Activated T-cell treated with anti-CD3 and anti-CD28 coated beads, Interleukin-2, amount 50 U/mL, for 48 hours (primary cell): ENCODE measurements at places on chromosomes 3 and 15.

- DNase-seq, result no peak
Observed at GRCh38 chr3:71568207-71568606, 15.3 kb downstream of the FOXP1 start.

DNA sequence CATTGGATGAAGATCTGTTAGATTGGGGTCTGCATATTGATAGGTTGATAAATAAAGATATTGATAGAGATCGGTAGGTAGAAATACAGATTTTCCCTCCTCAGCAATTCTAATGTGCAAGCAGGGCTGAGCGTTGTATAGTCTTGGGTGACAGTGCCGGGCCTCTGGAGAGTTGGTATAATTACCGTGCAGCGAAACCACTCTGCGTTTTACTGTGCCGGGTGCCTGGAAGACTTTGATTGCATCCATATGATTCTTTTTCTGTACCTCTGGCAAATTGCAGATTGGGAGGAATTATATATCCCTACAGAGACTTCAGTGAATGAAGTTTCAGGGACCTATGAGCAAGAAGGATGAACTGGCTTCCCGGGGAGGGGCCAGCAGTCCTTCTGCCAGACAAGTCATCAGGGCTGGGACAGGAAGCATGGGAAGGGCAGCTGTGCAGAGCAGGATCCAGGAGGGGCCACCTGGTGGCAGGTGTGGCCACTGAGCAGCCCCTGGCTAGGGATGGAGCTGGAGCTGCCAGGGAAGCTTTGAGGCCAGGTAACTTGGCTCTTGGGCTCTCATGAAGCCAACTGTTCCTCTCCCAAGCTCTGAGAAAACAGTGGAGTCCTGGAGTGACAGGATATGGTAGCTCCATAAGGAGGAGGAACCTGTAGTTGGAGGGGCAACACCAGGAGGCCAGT, 132.5 kb downstream of the APBA2 start:
- no peak for DNase-seq

DNA sequence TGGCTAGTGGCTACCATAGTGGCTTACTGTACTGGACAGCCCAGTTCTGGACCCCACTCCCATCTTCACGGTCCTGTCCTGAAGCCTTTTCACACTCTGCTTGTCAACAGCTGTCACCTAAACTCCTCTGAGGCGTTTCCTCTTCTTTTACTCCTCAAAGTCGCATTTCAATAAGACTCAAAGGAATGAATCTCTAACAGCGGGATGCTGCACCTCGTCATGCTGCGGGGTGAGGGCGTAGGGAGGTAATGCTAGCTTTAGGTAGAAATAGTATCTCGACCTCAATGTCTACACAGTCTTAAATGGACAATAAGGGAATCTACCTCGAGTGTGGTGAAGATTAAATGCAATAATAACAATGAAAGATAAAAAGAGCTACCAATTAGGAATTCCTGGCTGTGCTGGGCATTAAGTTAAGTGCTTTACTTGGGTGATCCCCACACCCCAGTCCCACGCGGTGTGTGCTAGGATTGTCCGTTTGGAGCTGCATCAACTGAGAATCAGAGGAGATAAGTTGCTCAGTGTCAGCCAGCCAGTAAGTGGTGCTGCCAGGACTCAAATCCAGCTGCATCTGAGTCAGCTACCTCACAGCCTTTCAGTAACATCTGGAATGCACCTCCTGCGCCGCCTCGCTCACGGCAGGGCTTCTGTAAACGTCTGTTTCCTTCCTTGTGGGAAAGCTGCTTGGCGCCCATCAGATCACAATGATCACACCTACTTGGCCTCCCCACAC, 14.0 kb downstream of the PLA2G4D start:
- peak; percentile 4 for DNase-seq

- DNase-seq, result peak; percentile 68
Observed at GRCh38 chr15:52021128-52021671, 2.2 kb downstream of the MAPK6 start.

DNA sequence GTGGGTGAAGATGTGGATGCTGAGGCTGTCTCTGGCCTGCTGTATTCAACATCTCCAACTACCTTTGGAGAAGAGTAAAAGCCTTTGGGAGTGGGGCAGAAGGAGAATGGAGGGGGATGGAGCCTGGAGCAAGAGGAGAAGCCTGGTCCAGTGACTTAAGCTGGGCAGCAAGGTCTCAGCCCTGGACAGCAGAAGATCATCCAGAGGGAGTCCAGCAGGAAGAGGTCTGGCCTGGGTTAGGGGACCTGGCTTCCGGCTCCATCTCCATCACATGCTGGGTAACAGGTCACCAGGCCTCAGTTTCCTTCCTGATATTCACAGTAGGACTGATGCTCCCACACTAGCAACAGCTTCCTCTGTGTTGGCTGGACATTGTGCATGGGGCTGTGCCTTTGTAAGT, 3.8 kb upstream of the ISL2 start:
- DNase-seq, result no peak

- DNase-seq, result no peak
Observed at GRCh38 chr3:100100425-100100824, 13.9 kb downstream of the FILIP1L start.

DNA sequence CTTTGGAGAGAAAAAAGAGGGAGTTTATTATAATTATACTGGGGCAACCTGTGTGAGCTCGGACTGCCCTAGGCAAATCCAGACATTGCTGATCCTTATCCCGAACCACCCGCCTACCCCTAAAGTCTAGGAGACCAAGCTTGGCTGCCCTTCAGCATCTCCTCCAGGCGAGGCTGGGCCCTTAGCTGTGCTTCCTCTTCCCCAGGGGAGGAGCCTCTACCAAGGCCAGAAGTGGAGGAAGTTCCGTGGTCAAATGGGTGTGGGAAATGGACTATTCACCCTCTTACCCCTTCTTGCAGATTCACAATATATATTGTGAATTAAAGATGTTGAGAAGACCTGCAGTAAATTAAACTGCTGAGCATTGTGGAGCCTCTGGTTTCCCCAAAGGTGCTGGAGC, 158.3 kb upstream of the HES1 start:
- no peak for DNase-seq

DNA sequence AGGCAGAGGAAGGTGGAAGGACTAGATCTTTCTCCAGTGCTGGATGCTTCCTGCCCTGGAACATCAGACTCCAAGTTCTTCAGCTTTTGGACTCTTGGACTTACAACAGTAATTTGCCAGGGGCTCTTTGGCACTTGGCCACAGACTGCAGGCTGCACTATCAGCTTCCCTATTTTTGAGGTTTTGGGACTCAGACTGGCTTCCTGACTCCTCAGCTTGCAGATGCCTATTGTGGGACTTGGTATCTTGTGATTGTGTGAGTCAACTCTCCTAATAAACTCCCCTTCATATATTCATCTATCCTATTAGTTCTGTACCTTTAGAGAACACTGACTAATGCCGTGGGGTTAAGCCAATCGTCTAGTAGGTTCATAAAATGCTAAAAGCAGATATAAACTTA, 8.8 kb upstream of the B3GNT5 start:
- no peak for DNase-seq

GRCh38 chr15:35720019-35720418, 174.1 kb upstream of the DPH6 start:
- no peak for DNase-seq

DNA sequence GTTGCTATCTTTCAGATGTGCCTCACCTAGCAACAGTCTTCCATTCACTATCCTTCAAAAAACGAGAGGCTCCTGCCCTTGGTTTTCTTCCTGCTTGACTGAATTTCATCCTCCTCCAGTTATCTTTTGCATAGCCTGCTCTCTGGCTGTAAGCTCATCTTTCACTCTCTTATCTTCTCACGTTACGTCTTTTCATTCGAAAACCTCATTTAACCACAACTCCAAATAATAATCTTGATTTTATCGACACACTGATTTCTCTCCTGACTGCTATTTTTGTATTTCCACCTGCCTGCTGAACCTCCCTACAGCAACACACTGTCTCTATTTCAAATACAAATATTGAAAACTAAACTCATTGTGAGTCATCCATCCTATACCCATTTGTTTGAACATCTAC, 230.7 kb upstream of the TMC3 start:
- no peak for DNase-seq

DNA sequence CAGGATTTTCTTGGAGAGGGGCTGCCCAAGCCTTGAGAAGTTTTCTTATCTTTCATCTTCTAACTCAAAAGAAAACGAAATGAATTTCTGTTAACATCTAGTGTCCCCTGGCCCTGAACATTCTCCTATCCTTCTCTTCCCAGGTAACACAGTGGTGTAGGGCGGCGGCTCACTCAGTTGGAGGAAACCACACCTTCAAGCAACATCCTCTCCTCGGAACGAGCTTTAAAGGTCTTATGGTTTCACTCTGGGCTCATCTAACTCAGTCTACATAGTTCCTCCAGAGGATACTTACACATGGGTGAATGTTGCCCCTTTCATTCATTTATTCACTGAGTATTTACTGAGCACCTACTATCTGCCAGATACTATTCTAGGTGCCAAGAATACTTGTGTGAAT, 31.0 kb upstream of the KLHL6 start:
- DNase-seq, result no peak

DNA sequence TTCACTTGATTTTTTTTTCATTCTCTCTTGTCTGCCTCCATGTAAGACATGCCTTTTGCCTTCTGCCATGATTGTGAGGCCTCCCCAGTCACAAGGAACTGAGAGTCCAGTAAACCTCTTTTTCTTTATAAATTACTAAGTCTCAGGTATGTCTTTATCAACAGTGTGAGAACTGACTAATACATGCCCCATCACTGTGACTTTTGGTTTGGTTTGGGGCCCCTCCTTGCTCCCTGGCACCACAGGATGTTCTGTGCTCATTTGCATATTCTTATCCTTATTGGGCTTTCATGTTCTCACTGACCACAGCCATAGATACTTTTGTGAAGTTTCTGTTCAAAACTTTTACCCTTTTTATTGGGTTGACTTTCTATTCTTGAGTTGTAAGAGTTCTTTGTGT, 3.8 kb upstream of the PRR20G start:
- DNase-seq, result no peak

DNA sequence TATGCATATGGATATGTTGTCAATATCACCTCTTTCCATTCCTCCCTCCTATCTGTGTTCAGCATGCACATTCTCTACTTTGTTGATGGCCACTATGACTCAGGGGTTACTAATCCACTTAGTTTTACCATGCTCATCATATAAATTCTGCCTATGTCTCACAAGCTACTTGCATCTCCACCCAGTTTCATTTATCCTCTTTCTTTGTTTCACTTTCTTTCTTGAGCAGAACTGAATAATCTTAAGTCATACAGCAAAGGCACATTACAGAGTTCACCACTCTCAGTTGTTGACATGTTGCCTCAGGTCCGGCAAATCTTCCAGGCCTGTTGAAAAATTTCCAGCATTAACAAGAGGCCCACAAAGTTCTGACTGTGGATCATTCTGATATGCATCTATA, 71.5 kb downstream of the SSR3 start:
- DNase-seq, result peak; percentile 25

GRCh38 chr3:159266779-159267178, 464.9 kb downstream of the MFSD1 start:
- peak; percentile 22 for DNase-seq

DNA sequence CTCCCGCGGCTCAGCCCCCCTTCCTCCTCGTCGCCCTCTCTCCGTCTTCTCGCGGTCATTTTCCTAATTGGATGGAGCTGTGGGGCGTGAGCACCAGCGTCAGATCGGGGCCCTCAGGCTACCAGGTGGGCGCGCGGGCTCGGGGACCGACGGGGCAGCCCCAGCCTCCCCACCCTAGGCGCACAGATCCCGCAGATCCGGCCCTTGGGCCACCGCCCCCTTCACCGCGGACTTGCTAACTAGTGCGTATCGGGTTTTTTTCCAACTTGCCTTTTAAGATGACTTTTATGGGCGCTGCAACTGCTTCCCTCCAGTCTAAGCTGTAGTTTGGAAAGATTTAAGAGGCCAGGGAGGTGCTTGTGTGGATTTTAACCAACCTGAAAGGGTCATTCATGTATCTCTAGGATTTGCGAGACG, 1.3 kb downstream of the ZNF710 start:
- peak; percentile 63 for DNase-seq

- no peak for DNase-seq
Observed at GRCh38 chr3:62011666-62012065, 361.7 kb downstream of the FEZF2 start.

DNA sequence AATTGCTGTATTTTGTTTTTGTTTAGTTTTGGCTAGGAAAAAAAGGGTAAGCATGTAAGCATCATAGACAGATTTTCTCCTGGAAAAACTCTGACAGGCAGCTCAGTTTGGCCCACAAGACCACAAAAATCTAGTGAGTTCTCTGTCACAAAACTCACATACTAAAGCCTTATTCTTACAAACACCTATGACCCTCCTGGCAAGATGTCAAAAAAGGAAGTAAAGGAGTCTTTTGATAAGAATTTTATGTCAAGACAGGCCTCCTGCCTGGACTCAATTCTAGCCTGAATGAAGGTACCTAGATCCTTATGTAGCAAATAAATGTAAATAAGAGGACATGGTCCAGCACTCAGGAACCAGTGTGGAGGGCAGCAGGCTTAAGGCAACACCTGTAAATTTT, 668.3 kb upstream of the ZNF385D start:
- no peak for DNase-seq

GRCh38 chr15:93087825-93088199, 1.2 kb downstream of the RGMA start:
- DNase-seq, result peak; percentile 83

DNA sequence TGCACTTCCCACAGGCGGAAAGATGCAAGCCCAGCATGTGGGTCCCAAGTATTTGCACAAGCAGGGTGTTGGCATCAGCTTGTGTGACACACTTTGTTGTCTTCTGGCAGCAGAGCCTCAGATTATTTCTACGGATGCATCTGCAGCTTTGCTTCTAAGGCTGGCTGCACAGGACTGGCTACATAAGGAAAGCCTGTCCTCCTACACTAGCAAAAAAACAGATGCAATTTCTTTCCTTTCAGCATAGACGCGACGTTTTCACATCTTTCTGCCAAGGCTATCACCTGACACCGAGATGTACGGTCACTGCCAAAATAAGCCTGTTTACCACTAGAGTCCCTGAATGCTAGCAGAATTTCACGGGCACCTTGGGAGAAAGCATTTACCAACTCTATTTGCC, 13.5 kb downstream of the MRPS11 start:
- no peak for DNase-seq

DNA sequence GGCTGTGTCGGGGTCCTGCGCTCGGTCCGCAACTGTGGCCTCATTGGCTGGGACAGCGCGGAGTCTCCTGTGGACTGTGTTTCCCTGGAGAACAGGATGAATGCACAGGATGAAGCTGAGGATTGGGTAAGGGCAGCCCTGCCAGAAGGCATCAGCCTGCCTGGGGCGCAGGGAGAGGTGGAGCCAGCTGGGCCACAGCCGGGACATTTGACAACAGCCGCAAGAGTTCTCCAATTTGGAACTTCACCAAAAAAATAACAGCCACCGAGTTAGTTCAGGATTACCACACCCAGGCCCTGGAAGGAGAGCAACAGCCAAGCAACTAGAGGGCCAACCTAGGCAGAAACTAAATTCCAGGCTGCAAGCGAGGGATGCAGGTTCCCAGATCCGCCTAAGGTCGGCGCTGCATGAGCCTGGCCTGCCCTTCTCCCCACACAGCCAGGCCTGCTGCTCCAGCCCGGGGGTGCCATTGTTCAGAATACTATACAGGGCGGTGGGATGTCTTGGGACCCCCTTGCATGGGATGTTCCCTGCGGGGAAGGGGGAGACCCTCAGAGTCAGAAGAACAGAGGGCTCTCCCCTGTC, 229.3 kb downstream of the OCA2 start:
- DNase-seq, result no peak
